HTR-8/SVneo (cell line): ENCODE measurements at places on chromosomes 5 and 9.

DNA sequence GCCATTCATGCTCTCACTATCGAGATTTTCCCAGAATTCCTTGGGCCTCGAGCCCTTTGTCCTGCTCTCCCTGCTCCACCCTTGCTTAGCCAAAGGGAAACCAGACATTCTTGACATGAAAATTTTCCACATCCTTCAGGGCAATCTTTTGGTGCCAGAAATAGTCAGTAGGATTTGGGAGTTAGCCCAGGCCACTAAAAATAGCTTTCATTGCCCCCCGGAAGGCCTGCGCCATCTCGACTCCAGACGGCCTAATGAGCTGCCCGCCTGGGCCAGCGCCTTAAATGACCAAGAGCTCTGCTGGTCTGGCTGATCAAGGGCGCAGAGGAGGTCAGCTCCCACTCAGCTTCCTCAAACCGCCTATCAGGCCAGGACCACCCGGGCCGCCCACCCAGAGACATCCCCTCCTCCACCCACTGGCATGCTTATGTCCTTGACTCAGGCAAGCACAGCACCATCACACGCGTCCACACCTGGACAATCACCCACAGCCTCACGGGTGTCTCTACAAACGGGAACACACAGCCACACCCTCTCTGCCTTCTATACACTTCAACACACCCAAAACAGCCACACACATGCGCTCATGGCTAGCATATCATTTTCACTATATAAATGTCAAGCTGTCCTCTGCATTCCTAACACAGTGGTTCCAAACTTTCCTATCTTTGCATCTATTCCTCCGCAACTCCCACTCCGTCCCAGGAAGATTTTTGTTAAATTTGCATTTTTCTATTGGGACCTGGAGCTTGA, 20.9 kb downstream of the DUSP1 start:
- no peak for DNase-seq

DNA sequence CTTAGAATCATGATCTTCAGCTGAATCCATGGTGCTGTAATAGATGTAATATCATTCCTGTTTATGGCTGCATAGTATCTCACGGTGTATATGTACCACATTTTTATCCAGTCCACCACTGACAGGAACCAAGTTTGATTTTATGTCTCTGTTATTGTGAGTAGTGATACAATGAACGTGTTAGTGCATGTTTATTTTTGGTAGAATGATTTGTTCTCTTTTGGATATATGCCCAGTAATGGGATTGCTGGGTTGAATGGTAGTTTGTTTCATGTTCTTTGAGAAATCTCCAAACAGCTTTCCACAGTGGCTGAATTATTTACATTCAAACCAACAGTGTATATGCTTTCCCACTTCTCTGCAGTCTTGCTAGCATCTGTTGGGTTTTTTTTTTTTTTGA, 175.1 kb upstream of the CDH10 start:
- no peak for DNase-seq

DNA sequence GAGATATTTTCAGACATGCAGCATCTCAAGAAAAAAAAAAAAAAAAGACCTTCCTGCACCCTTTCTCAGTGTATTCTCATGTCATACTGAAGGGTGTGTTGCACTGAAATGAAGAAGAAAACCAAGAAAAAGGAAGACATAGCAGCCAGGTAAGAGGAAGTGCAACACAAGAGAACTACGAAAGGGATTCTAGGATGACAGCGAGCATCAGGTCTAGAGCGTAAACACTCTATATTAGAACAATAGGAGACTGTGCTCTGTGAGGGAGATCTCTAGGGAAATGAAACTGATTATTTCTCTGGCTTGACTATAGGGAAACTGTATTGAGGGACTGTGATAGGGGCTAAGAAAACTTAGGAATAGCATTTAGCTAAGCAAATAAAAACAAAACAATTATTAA, 30.0 kb downstream of the BTF3 start:
- no peak for DNase-seq

- no peak for DNase-seq
Observed at GRCh38 chr9:124813501-124814163, 36.7 kb downstream of the OLFML2A start.

DNA sequence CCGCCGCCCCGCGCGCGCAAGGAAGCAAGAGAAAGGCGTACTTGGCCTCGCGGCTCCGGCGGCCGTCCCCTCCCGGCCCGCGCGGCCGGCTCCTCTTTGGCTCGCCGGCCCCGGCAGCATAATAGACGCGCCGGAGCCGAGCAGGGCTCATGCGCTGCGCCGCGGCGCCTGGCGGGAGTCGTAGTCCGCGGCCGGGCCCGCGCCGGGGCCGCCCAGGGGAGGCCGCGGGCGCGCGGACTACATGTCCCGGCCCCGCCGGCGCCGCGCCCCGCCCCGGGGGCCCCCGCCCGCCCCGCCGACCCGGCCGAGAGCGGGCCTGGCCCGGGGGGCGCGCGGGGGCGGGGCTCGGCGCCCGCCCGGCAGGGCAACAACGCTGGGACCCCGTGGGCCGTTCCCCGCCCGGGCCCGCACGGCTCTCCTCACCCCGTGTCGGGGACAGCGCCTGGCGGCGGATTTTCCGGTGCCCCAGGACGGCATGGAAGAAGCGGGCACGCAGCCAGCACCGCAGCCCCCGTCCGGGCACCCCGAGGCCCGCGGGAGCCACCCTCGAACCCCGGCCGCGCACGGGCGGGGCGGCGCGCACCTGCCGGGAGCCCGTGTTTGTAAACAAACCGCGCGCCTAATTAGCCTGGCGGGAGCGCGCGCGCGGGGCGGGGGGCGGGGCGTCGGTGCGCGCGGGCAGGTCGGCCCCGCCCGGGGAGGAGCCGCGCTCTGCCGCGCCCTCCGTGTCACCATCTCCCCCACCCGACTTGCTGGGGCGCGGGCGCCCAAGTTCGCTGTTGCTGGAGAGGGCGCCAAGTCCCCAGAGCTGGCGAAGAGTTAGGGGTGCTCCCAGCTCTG, at the start of gene BRD3:
Gene BRD3 (minus strand): TSS at position 123 of the 840 bp plus-strand sequence. CDS start 14,549 bp downstream, outside the sequence.
- DNase-seq: peak; percentile 85

- DNase-seq: no peak
Observed at GRCh38 chr5:135391869-135392255, 7.2 kb downstream of the MACROH2A1 start.

GRCh38 chr5:71662381-71662780, 56.7 kb upstream of the CARTPT start:
- no peak for DNase-seq

DNA sequence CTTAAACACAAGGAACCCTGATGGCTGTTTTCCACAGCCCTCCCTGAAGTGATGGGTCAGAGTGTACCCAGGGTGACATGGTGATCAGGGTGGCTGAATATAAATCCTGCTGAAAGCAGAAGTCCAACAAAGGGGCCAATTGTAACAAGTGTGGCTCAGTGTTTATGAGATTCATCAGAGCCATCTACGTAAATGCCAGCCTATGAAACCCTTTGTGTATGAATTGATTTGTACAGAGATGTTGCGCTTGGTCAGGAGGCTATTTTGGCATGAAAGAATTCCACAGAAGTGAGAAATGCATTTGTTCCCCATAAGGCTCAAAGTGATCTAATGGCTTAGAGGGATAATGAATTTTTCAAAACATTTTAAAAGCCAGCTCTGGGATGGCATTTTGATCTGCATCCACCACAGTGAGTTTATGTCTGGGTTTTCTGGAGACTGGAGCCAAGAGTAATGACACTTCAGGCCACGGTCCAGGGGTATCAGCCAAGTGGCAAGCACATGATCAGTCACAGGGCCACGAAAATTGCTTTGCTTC, 12.4 kb downstream of the PRUNE2 start:
- DNase-seq: no peak

GRCh38 chr9:137030006-137030405, 1.9 kb downstream of the FUT7 start:
- DNase-seq: no peak

- DNase-seq: no peak
Observed at GRCh38 chr9:15308511-15308910, 1.5 kb upstream of the TTC39B start.
